H4 (cell line): ENCODE measurements at places on chromosomes 11 and 22. TPM values are rescaled to one million over a fixed set of nuclear protein-coding genes. Genes with fewer than 3 reads are reported as not detected.

DNA sequence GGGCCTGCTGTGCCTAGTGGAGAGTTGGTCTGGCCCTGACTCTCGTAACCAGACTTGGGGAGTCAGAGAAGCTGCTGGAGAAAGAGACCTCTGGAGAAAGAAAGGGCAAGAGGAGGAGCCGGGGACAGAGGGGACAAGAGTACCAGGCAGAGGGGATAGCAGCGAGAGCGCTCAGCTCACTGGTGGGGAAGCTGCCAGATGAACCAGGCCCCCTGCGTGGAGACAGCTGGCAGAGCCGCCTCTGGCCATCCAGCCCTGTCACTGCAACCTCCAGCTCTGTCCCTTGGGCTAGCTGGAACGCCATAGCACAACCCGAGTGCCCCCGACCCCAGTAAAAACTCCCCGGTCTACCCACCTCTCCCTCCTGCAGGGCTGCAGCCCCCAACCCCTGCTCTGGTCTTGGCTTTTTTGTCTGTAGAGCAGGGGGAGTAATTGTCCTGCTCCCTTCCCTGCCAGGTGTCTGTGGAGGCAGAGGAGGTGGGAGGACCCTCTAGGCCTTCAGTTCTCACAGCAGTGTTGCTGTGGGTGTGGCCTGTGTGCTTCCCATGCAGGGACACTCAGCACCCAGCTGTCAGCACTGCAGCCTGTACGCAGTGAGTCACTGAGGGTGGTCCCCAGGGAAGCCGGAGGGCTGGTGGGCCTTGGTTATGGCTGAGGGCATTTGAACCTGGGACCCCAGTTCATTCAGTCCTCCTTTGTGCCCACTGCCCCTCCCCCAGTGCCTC is 4.8 kb upstream of the SUN2 start:
- no peak for DNase-seq

DNA sequence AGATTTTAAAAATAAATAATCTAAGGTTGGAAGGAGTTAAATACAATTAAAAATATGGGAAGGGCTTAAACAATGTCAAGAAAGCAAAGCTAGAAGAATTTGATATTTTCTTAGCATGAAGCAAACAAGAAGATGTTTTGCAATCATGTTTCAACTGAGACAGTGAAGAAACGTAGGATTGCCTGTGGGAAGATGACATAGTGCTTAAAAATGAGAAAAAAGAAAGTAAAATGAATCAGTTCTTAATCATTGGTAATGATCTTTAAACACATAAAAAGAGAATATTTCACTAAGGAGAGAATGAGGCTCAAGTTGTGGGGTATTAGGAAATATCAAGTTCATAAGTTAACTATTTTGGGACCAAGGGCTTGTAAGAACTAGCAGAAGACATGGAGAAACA is 855.0 kb downstream of the METTL15 start:
- no peak for DNase-seq

- DNase-seq: no peak
Observed at GRCh38 chr11:14270690-14271542, 88.1 kb downstream of the RRAS2 start.

DNA sequence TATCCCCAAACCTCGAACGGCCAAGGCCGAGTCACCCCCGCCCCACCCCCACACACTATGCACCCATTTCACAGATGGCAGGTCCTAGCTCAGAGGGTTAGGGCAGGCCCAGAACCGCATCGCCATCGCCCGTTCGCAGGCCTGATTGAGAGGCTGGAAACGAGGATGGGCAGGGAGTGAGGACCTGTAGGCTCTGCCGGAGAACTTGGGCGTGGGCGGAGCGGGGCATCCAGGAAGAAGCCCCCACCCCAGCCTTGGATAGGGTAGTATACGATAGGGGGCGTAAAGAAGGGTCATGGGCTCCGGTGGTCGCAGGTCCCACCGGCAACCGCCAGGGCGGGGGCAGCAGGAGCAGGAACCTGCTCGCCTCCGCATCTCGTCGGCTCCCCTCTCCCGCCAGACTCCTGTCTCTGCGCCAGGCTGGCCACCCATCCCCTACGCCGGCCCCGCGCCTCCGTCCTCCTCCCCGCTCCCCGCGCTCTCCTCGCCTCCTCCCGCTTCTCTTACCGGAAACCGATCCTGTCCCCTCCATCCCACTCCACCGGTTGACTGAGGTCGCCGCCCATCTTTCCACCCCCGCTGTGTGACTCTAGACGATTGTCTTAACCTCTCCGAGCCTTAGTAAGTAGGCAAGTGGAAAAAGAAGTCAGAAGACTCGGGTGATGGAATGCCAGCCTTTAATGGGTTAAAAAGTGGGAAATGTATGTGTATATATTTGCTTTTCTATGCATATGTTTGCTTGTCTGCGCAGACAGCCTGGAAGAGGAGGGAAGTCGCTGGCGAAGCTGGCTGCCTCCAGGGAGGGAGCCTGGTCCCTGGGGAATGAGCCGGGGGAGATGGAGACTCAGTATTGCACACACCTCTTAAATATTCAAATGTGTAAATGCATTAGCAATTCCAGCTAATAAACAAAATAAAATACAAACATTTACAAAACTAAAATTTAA is 52.8 kb downstream of the CYTH4 start:
- DNase-seq: no peak

DNA sequence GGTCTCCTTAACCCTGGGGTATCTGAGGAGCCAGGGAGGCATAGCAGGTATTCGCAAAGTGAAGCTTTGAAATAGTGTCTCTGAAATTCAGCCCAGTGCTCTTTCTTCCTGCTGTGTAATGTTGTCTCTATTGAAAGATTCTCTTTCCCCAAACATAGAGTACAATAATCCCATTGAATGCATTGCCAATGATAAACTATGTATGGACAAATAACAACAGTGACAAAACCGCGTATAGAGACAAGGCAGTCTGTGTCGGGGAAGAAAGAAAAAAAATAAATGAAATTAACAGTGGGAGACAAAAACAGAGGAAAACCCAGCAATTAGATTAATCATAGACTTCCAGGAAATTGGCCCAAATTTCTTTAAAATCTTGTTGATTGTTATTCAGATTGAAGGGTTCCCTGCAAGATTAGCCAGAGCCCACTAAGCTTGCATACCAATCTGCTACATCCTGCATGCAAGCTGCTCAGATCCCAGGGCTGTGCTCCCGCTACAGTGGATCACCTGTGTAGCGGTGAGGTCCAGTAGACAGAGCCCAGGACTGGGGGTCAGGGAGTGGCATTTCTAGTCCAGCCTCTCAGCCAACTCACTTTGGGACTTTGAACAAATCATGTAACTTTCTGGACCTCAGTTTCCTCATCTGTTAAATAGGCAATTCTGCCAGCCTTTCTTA is 492.8 kb downstream of the INSC start:
- DNase-seq: no peak

DNA sequence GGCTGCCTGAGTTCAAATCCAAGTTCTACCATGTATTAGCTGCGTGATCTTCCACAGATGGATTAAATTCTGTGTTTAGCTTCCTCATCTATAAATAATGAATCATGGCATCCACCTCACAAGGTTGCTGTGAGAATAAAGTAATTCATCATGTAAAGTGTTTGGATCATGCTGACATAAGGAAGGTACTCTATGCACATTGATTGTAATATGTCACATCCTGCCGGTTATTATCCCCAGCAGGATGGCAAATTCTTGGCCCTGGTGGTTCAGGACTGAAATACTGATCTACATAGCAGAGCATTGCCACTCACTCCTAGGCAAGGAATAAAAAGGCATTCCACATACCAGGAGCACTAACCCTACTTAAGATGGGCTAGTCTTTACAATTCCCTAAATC is 40.8 kb downstream of the LGR4 start:
- DNase-seq: no peak

DNA sequence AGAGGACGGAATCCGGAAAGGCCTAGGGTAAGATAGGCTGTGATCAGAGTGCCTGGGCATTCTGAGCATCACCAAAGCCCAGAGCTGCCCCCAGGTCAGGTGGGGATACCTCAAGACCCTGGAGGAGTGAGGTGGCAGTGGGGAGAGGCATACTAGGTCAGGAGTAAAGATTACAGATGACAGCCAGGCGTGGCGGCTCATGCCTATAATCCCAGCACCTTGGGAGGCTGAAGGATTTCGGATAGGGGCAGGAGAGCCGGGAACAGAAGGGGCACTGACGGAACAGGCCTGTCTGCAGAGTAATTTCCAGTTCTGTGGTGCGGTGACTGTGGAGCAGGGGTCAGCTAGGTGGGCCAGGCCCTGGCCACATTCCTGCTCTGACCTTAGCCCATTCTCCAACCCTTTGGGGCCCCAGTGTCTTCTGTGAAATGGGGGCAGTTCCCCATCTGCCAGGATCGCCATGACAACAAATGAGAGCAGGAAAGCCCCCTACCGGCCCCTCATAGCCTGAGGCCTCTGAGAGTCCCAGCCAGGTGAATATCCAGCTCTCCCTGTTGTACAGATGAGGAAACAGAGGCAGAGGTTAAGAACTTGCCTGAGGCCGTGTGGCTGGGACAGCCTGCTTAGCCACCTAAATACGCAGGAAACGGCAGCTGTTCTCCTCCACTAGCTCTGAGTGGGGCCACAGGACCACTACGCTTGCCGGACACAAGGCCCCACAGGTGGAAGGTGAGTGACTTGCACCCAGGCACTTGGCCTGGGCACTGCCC is 9.2 kb downstream of the BAD start:
- no peak for DNase-seq

DNA sequence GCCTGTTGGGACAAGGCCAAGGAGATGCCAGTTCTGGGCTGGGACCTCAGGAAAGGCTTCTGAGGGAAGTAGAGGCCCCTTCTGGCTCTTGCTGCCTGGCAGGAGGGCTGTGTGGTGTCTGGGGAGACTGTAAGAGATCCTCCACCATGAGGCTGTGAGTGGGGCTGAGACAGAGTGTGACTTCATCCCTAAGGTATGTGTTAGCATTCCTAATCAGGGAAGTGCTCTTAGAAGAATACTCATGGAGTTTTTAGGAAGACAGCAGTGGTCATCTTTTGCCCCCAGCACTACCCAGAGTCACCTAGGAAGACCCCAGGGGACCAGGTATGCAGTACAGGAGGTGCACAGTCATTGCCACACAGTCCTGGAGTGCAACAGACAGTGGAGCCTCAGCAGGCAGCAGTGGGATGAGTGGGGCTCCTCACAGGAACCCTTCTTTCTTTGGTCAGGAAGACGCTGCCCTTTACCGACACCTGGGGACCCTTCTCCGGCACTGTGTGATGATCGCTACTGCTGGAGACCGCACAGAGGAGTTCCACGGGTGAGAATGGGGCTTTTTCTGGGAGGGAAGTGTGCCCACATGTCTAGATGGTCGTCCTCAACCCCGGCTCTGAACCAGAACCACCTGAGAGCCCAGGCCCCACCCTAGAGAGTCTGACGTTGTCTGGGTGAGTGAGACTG is 2.8 kb downstream of the RIC8A start:
- no peak for DNase-seq

DNA sequence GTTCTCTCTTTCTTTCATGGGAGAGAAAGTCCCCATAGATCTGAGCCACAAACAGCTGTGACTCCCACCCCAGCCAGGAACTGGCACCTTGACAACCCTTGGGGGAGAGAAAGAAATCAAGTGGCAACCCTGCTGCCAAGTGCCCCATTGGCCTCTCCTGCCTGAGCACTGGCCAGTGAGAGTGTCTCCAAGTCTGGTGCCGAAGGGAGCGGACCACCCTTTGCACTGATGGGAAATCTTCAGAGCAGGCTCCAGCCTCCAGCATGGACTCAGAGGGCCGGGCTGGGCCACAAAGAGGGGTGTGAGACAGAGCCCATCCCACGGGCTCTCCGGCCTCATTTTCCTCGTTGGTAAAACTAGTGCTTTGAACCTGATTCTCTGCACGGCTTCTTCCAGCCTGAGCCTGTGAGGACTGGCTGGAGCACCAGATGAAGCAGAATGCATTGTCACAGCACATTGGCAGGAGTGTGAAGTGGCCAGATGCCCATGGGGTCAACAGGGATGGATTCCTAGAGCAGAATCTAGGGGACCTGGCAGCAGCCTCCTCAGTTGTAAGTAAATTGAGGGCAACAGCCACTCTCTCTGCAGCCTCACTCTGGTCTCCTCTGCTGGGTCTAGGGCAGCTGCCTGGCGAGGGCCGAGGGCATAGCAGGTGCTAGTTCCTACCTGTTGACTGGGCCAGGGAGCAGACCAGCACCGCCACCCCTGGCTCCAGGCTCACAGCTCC is 81.4 kb downstream of the TRIM29 start:
- DNase-seq: no peak

DNA sequence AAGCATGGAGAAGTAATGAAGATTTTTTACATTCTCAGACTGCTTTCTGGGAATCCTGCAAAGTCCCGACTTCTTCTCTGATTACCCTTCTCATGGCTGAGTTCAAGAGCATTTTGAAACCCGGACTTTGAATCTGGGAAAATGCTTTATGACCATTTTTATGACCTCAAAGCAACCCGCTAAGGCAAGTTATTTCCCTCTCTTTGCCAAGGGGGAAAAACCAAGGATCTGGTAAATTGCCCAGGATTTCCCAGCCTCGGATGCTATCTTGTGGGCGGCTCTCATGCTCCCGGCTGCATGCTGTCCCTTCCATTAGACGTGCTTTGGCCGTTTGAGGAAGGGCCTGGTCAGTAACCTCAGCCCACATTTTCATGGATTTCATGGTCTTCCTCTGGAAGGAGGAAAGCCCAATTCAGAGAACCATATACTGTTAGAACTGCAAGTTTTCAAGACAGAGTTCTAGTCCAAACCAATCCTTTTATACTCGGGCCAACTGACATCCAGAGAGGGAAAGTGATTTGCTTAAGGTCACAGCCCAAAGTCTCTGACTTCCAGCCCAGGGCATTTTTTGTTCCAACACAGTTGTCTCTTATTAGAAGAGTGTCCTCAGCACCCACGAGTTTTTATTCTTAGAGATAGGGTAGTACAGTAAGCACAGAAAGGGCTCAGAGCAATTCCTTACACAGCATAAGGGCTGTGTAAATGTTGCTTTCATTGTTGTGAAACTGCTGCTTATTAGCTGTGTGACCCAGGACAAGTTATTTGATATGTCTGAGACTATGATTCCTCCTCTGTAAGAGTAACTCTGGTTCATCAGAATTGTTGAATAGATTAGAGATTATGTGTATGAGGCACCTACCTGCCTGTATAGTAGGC is 77.4 kb downstream of the NAV2 start:
- no peak for DNase-seq

DNA sequence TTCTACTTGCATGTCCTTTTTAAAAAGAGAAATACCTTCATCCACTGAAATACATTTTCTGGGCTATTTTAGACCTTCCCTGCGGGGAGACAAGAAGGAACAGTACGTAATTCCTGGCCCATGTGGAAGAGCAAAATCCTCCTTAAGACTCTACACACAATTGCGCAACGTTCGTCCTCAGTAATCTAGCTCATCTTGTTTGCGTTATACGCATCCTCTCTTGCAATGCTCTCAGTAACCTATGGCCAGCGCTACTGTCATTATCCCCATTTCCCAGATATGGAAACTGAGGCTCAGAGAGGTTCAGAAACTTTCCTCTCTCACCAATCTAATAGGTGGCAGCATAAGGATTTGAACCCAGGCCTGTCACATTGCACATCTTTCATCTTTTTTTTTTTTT is 54.6 kb downstream of the RPUSD4 start:
- DNase-seq: no peak

GRCh38 chr11:95092549-95093324 is 3.1 kb downstream of the ENDOD1 start:
- DNase-seq: no peak

GRCh38 chr11:94655291-94655690 is 88.1 kb downstream of the PIWIL4 start:
- DNase-seq: no peak

GRCh38 chr11:65132988-65133700 is 1.2 kb downstream of the SYVN1 start:
- no peak for DNase-seq

GRCh38 chr11:3119141-3119821 is 45.8 kb downstream of the OSBPL5 start:
- DNase-seq: no peak

- peak; percentile 44 for DNase-seq
Observed at GRCh38 chr11:12587333-12587991, 86.8 kb upstream of the TEAD1 start.

Gene YIF1A
- total RNA-seq: 114 and 120 TPM in 2 replicates

Gene CPT1B
- total RNA-seq: 2.0 and 2.4 TPM in 2 replicates

Gene KCTD14
- total RNA-seq: 0.77 TPM in 1 of 2 replicates, not detected in the other

Gene IL18
- total RNA-seq: 10.3 and 19.9 TPM in 2 replicates
